ENCODE measurements at places on chromosomes 11 and 22.

DNA sequence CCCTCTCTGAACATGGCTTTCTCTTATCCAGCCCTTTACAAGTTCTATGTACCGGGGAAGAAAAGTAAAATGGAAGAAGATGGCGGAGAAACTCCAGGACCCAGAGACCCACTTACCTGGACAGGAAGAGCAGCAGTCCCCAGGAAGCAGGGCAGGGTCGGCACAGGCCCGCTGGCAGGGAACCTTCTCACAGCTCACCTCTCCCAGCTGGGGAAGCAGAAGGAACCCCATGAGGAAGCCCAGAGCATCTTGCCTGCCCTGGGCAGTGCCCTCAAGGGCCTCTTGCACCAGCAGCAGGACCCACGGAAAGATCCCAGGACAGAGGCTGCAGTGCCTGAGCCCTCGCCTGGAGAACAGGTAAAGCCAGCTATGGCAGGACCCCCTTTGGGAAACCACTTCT, 23.4 kb downstream of the PGA5 start:
- no peak for DNase-seq

DNA sequence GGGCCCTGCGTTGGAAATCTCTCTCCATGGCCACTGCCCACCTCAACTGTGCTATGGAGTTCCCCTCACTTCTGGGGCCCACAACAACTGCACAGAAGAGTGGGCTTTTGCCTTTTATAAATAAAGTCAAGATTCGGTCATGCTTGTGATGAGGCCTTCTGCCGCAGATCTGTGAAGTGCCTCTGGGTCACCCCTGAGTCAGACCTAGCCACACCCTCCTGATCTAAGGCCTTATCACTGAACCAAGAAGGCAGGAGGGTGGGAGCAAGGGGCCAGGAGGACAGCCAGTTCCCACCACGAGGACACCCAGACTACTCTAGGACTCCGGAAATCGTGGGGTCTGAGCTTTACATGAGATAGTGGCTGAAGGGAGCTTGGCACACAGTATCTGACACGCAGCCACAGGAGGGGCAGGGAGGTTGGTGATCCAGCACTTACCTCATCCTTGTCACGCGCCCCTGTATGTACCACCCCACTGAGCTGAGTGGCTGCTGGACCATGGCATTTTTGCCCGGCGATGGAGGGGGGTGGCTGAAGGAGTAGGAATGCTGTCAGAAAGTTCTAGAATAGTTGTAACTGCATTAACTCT, 115.7 kb downstream of the ABTB2 start:
- peak; percentile 26 for DNase-seq

GRCh38 chr11:19664886-19665548, 47.6 kb upstream of the NAV2 start:
- peak; percentile 56 for DNase-seq

- DNase-seq, result peak; percentile 80
Measured at GRCh38 chr11:35588627-35589026, 29.6 kb upstream of the FJX1 start.

GRCh38 chr22:35432228-35432905, 32.4 kb downstream of the MCM5 start:
- DNase-seq, result no peak

DNA sequence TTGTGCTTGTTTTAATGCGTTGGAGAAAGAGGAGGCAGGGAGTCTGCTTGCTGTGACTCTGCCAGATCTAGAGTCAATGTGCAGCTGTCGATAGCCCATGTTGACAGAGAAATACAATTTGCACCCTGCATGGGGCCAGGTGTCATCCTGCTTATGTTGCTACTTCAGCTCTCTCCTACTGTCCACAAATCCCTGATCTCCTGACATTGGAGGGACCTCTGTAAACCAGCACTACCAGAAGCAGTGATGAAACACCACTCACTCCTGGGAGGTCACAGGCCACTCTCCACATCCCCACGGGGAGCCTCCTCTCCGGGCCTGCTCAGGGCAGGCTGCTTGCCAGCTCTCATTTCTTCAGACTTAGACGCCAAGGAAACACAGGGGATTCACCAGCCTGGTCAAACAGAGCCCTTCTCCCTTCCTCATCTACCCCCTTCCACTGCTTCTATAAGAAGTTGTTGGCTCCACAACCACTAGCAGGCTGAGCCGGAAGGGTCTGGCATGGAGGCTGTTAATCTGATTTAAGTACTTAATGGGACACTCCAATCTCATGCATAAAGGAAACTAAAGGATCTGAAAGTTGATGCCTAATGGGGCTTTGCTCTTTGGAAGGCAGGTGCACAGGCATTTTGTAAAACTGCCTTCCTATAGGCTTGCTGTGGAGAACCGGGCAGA, 29.9 kb upstream of the CSNK2A3 start:
- peak; percentile 15 for DNase-seq

DNA sequence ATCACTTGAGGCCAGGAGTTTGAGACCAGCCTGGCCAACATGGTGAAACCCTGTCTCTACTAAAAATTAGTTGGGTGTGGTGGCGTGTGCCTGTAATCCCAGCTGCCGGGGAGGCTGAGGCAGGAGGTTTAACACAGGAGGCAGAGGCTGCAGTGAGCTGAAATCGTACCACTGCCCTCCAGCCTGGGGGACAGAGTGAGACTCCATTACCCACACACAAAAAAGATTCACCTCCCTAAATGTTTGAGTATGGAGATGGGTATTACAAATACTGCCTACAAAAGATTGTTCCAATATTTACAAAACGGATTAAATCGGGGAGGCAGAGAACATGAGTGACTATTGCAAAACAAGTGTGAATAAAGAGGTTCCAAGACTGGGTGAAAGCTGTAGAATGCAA, 98.3 kb downstream of the PICALM start:
- no peak for DNase-seq

DNA sequence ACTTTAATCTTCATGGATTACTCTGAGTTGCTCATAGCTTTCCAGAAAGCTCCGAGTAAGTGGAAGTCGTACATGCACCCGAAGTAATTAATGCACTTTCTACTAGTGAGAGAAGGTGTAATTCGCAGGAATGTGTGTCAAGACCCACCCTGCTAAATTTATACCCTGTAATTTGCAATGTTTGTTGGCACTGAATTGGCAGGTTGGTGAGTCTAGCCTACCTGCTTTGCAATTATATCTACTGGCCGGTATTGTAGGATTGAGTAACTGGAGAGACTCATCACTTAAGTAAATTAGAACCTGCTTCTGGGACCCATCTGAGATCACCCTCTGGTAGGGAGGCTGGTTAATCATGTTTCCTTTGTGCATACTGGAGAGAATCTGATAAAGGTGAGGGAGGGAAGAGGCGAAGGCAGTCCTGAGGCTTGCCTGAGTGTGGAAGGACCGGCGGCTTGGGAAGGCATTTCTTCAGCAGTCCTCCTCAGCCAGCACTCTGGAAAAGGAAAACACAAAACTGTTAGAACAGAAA, 63.3 kb downstream of the LDLRAD3 start:
- DNase-seq, result no peak

- DNase-seq, result no peak
Measured at GRCh38 chr11:86760577-86760976, 39.8 kb upstream of the PRSS23 start.

- DNase-seq, result peak; percentile 60
Measured at GRCh38 chr22:46730568-46731245, 7.3 kb downstream of the CERK start.

Measured in LHCN-M2 (cell line).